ENCODE measurements at places on chromosomes 1 and 21. TPM values are rescaled to one million over a fixed set of nuclear protein-coding genes. Genes with fewer than 3 reads are reported as not detected.

Gene CDA
- 44.9 TPM for polyA plus RNA-seq

Gene BCAN
- not detected for polyA plus RNA-seq

DNA sequence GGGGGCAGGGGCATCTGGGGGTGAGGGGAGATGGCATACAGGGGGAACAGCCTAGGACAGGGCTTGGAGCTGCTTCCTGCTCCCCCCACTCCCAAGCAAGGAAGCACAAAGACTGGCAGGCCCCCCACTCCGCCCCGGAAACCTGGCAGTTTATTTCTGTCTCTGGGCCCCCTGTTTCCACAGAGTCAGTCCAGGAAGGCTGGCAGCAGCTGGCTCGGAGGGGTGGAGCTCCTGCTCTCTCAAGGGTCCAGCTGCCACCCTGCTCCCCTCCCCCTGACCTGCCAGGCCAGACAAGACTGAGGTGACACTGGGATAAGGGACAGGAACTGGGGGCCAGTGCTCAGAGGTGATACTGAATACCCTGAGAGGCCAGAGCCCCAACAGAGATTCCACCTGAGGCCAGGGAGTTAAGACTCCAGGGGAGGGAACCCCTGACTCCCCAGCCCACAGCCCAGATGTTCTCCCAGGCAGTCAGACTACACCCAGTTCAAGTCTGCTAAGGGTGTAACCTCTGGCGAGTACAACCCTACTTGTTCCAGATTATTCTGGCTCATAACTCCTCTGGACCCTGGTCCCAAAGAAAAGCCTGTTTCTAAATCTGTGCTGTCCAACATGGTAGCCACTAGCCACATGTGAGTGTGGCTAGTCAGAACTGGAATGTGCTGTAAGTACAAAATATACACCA, 26.3 kb downstream of the AHDC1 start:
- DNase-seq = no peak

DNA sequence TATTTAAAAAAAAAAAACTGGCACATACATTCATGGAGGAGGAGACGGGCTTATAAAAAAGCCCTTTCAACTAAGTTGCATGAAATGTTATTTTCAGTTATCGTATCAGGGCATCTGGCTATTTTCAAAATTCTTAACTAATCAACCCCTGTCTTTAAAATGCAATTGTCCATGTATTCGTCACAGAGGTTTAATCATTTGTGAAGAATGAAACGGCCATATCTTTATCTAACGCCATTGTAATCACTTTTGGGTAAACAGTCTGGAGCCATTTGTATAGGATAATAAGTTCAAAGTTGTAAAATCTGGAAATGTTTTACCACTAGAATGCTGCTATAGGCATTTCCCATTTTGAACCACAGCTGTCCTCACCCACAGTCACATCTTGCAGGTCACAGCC, 30.4 kb downstream of the SLC30A10 start:
- no peak for DNase-seq

- no peak for DNase-seq
Measured at GRCh38 chr1:226604560-226605317, 56.2 kb downstream of the STUM start.

GRCh38 chr1:110087812-110088738, 17.6 kb upstream of the ALX3 start:
- DNase-seq = no peak

DNA sequence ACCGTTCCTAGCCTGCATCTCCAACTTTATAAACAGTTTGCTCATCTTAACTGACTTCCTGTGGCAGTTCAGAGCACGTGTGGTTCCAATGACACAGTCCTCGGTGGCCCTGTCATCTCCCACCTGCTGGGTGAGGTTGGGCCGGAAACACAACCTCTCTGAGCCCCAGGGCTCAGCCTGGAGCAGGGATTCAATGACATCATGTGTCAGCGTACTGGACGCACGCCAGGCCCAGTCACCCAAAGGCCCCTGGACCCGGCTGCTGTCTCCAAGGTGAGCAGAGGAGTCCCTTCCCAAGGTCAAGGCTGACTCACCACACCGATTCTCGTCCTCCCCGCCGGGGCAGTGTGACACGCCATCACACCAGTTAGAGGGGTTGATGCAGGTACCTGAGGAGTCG, 19.9 kb downstream of the TMPRSS2 start:
- no peak for DNase-seq

DNA sequence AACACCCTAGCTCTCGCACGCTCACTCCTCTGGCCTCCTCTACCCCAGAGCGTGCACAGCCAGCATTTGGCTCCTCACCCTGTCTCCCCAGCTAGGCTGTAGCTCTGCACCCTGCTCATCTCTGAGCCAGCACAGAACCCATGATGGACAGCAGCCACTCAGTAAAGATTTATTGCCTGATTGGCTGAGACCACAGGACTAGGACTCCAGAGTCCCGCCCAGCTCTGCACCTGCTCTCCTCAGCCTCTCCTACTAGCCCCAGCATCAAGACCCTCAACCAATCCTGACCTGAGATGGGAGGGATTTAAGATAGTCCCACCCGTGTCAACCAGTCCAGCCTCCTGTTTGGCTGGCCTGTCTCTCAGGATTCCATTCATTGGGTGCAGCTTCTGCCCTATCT, 9.3 kb downstream of the C1QB start:
- no peak for DNase-seq

DNA sequence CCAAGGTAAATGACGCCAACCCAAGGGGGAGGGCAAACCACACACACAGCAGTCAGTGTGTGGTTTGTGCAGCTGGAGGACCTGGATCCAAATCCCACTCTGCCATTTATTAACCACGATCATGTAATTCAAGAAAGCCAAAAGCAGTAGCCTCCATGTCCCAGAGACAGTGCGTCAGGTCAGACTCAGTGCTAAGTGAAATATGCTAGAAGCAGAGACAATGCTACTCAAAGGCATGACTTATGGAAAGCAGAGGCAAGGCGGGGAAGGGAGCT, 13.6 kb downstream of the TTC39A start:
- DNase-seq = no peak

Data from keratinocyte (primary cell).